ENCODE measurements at places on chromosomes 2 and 18. TPM values are rescaled to one million over a fixed set of nuclear protein-coding genes. Genes with fewer than 3 reads are reported as not detected.

DNA sequence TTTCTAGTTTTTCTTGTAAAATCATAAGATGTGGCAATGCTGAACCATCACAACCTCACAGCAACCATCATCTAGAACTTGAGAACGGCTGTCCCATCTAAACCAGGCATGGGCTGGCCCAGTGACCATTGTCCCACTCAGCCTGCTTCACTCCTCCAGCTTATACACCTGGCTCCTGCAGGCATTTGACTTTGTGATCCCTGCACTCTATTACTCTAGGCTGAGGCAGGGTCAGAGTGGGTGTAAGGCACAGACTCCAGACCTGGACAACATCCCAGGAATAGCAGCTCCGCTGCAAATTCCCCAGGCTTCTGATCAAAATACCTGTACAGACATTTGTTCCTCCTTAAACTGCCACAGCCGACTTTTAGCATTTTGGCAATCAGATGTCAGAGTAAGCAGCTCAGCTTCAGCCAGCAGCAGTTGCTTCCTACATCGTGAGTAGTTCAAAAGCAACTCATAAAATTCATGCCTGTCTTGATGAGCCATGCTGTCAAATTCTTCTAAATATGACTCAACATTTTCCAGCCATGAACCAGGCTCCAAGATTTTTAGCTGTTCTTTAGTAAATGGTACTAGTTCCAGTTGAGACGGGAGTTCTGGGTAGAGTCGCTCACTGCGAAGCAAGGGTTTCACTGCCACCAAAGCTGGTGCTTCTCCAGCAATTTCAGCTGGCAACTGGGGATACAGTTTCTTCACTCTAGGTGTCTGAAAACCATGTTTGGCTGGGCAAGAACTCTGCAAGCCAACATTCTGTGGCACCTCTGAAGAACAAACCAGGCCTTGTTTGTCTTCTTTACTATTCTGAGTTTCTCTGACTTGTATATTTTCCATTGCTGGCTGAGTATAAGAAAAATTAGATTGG, 12.8 kb downstream of the EPG5 start:
- DNase-seq, result no peak

DNA sequence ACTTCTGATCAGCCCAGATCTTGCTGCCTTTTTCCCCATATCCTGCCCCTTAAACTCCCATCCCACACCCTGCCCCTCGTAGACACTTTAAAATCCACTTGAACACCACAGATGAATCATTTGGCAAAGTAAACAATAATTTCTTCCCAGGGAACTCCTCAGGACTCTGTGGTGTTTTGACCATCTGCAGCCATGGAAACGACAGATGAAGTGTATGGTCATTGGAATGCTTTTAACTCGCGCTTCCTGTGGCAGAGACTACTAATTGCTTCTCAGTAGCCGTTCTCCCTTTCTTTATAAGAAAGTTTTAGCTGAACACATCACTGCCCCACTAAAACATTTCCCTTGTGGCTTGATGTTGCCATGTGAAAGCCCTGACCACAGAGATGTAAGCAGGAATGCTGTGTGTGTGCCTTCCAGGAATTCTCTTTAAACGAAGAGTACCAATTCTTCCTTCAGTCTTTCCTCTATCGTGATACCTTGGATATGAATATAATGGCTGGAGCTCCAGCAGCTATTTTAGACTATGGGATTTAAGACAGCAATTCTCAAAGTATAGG, 92.7 kb upstream of the PARD3B start:
- DNase-seq, result no peak

GRCh38 chr2:233079473-233079877, 19.3 kb downstream of the INPP5D start:
- no peak for DNase-seq

The UGT1A5 gene
- total RNA-seq, result not detected

- DNase-seq, result no peak
Observed at GRCh38 chr18:68713796-68714195, 1.1 kb downstream of the TMX3 start.

The KLHL14 gene
- 0.45 TPM for total RNA-seq

The FKBP7 gene
- 1.1 TPM for total RNA-seq

GRCh38 chr2:43810888-43811287, 27.8 kb downstream of the ABCG5 start:
- DNase-seq, result no peak

The NLRC4 gene
- total RNA-seq, result 1.6 TPM

DNA sequence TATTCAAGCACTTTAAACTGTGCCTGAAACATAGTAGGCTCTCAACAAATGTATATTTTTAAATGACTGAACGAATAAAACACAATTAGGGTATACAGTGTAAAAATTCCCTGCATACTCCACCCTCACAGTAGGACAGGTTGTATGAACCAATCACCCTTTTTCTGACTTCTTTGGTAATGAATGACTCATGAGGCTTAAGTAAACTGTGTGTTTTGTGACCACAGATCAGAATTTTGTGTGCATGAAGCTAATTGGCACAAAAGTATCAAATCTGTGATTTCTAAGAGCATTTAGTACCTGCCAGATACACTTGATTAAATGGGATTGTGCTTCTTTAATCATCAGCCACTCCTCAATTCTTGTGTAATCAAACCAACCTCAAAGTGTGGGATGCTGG, 109.9 kb upstream of the MAP4K3 start:
- DNase-seq, result no peak

All from dorsolateral prefrontal cortex (tissue), 122 donors.